ENCODE measurements at places on chromosomes 2 and 18. TPM values are rescaled to one million over a fixed set of nuclear protein-coding genes. Genes with fewer than 3 reads are reported as not detected.

DNA sequence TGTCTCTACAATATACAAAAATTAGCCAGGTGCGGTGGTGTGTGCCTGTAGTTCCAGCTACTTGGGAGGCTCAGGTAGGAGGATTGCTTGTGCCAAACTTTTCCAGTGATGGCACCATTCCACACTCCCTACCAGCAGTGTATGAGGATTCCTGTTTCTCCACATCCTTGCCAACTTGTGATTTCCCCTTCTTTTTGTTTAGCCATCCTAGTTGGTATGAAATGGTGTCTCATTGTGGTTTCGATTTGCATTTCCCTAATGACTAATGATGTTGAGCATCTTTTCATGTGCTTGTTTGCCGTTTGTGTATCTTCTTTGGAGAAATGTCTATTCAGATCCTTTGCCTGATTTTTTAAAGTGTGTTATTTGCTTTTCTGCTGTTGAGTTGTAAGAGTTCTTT, 41.0 kb downstream of the EPB41L5 start:
- H3K4me1 ChIP-seq, result no peaks in the 10 kb centered on the region
- no peaks in the 10 kb centered on the region for H3K27me3 ChIP-seq
- no peaks in the 10 kb centered on the region for H3K36me3 ChIP-seq
- no peak for DNase-seq
- no peak overlapping the region for H3K27ac ChIP-seq

DNA sequence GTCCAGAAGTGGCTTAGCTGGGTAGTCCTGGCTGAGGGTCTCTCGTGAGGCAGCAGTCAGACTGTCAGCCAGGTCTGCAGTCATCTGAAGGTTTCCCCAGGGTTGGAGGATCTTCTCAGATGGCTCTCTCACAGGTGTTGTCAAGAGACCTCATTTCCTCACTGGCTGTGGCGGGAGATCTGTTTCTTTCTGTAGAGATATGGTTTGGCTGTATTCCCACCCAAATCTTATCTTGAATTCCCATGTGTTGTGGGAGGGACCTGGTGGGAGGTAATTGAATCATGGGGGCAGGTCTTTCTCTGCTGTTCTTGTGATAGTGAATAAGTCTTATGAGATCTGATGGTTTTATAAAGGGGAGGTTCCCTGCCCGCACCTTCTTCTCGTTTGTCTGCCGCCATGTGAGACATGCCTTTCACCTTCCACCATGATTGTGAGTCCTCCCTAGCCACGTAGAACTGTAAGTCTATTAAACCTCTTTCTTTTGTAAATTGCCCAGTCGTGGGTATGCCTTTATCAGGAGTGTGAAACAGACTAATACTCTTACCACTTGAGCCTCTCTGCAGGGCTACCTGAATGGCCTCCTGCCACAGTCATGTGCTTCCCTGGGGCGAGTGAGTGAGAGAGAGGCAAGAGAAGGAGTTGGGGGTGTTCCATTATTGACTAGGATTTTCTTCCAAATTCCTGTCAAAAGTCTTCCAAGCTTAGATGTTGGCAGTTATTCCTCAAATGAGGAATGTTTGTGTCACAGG, 23.6 kb downstream of the MALT1 start:
- no peaks in the 10 kb centered on the region for H3K27me3 ChIP-seq
- H3K27ac ChIP-seq, result no peak overlapping the region
- H3K4me3 ChIP-seq, result no peak overlapping the region
- peaks cover 7% of the 10 kb centered on the region for H3K4me1 ChIP-seq
- DNase-seq, result no peak

- H3K27me3 ChIP-seq, result peaks cover 34% of the 10 kb centered on the region
- no peak for DNase-seq
- H3K4me3 ChIP-seq, result no peak overlapping the region
These were observed 88.8 kb upstream of the SNTG2 start for GRCh38 chr2:861655-862354.

DNA sequence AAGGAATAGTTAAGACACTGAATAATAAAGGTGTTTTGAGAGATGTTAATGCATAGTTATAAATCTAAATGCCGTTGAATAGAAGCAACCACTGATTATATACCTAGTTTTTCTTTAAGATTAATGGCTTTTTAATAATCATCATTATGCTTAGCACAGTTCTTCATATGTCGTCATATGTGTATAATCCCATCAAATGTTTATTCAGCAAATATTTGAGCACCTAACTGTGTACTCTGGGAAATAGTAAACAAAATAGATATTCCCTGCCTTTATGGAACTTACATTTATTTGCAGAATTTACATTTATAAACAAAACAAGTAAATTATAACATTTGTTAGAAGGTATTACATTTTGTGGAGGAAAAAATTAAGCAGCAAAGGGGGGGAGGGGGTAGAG, 9.8 kb downstream of the NUP35 start:
- no peak overlapping the region for H3K27ac ChIP-seq
- no peaks in the 10 kb centered on the region for H3K4me1 ChIP-seq
- H3K36me3 ChIP-seq, result peaks cover 11% of the 10 kb centered on the region
- no peaks in the 10 kb centered on the region for H3K27me3 ChIP-seq
- no peak overlapping the region for H3K4me3 ChIP-seq

- H3K4me1 ChIP-seq, result no peaks in the 10 kb centered on the region
- H3K27ac ChIP-seq, result no peak overlapping the region
- H3K36me3 ChIP-seq, result no peaks in the 10 kb centered on the region
- DNase-seq, result no peak
These were observed 55.5 kb upstream of the ZDBF2 start for GRCh38 chr2:206218796-206219499.

- H3K27me3 ChIP-seq, result no peaks in the 10 kb centered on the region
- H3K27ac ChIP-seq, result no peak overlapping the region
- H3K4me3 ChIP-seq, result no peak overlapping the region
- no peaks in the 10 kb centered on the region for H3K4me1 ChIP-seq
These were observed 13.6 kb downstream of the MRO start for GRCh38 chr18:50806208-50806616.

DNA sequence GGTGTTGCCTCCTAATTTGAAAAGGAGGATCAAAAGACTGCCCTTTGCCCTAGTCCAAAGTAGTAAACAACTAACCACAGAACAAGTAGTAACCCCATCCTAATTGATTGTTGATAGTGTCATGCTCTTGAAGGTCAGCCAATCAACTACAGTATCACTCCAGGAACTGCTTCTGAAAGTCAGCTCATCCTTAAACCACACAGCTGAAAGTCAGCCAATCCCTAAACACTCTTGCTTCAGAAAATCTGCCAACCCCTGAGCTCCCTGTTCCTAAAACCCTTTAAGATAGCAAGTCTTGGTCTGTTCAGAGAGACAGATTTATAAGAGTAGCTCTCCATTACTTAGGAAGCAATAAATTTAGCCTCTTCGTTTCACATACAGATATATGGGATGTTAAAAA, 51.6 kb upstream of the CPO start:
- no peak overlapping the region for H3K27ac ChIP-seq
- DNase-seq, result no peak
- H3K4me1 ChIP-seq, result no peaks in the 10 kb centered on the region

GRCh38 chr2:26911911-26912861, 58.3 kb upstream of the MAPRE3 start:
- DNase-seq, result no peak
- H3K4me3 ChIP-seq, result no peak overlapping the region
- peaks cover 13% of the 10 kb centered on the region for H3K4me1 ChIP-seq
- H3K27ac ChIP-seq, result no peak overlapping the region

DNA sequence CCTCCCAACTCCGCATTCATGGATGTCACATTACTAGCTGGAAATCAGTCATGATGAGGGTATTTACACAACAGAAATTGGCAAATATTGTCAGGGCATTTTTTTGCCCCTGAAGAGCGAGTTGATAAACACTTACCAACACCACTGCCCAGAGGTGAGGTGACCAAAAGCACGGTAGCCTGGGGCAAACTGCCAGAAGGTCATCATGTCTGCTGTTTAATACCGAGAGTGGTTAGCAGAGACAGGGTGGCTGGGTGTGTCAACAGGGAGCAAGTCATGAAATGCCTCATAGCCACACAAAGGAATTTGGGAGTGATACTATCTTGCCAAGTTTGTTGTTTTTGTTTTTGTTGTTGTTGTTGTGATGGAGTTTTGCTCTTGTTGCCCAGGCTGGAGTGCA, 37.0 kb upstream of the EPC2 start:
- H3K36me3 ChIP-seq, result no peaks in the 10 kb centered on the region
- H3K4me3 ChIP-seq, result no peak overlapping the region

- H3K4me3 ChIP-seq, result no peak overlapping the region
- no peaks in the 10 kb centered on the region for H3K27me3 ChIP-seq
- no peaks in the 10 kb centered on the region for H3K36me3 ChIP-seq
- no peak overlapping the region for H3K27ac ChIP-seq
These were observed 237.5 kb downstream of the SRBD1 start for GRCh38 chr2:45373534-45373933.

The VWA3B gene
- total RNA-seq, result 1.3 TPM

The MOGAT1 gene
- total RNA-seq, result 0.69 TPM

The MALL gene
- 17.8 TPM for total RNA-seq

The LRP2 gene
- not detected for total RNA-seq

The RUFY4 gene
- total RNA-seq, result 0.21 TPM

The MEIS1 gene
- 35.7 TPM for total RNA-seq

All from heart right ventricle (tissue), 16 donors.